DMS79 (cell line): ENCODE measurements at places on chromosomes 16 and 17.

DNA sequence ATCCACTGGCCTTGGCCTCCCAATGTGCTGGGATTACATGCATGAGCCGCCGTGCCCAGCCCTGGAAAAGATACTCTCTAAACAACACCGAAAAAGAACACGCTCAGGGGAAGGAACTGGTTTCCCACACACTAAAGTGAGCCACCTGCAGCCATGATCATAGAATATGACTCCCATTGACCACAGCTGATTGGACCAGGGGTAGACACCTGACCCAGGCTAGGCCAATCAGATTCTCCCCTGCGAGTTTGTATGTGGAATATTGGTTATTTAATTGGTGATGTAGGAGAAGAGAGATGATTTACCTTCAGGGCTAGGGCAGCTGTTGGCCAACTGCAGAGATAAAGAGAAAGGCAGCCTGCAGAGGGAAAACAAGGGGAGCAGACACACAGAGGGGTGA lies 9.0 kb upstream of the GGA2 start:
- no peak for DNase-seq

DNA sequence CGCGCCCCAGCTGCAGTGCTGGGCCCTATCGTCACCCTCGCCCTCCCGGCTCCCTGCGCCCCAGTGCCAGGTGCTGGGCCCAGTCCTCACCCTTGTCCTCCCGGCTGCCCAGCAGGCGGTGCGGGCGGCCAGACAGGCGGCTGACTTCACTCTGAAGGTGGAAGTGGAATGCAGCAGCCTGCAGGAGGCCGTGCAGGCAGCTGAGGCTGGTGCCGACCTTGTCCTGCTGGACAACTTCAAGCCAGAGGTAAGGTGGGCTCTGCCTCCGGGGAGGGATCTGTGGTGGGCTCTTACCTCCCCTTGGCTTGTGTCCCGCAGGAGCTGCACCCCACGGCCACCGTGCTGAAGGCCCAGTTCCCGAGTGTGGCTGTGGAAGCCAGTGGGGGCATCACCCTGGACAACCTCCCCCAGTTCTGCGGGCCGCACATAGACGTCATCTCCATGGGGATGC lies 17.9 kb downstream of the QPRT start:
- DNase-seq = no peak

GRCh38 chr16:54194334-54194743 lies 92.2 kb downstream of the IRX3 start:
- no peak for DNase-seq

DNA sequence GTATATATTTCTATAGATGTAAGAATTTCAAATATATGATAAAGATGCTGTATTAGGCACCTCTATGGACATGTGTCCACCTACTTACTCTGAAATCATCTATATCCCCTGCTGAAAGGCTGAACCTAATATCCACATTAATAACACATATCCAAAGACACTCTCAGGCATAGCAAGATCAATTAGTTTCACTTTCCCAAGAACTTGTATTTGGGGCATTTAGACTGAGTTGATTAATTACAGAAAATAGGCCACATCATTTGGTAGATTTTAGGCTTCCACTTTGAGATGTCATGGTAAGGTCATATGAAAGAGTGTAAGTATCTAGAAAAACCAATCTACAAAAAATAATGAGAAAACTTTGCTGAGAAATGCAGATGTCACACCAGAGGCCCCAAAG lies 45.1 kb downstream of the BRIP1 start:
- no peak for DNase-seq
